ENCODE measurements at places on chromosomes 12 and 14.

DNA sequence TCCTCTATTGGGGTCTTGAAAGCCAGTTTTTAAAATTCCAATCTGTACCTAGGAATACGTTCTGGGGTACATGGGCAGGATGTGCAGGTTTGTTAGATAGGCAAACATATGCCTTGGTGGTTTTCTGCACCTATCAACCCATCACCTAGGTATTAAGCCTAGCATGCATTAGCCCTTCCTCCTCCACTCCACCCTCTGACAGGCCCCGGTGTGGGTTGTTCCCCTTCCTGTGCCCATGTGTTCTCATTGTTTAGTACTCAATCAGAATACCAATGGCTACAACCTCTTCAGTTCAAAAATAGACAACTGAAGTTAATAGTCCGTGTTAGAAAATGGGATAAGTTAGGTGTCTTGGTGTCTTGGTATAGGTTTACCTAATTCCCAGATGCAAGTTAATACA, 3.4 kb downstream of the NTS start:
- no peak for DNase-seq

DNA sequence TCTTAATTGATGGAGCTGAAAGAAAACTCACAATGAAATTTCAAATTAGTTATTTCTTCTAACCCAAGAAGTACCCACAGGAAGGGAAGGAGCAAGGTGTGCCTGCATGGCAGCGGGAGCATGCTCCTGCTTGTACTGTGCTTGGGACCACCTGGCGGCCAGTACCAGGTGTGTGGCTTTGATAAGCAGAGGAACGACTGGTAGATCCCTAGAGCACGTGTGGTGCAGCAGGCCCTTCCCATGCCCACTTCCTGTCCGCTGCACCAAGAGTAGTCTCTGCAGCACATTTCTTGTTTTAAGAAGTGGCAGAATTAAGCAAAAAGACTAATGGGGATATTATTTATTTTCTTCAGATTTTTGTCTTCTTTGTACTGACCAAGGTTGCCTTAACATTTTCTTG, 122.3 kb upstream of the ATF1 start:
- peak; percentile 68 for DNase-seq

DNA sequence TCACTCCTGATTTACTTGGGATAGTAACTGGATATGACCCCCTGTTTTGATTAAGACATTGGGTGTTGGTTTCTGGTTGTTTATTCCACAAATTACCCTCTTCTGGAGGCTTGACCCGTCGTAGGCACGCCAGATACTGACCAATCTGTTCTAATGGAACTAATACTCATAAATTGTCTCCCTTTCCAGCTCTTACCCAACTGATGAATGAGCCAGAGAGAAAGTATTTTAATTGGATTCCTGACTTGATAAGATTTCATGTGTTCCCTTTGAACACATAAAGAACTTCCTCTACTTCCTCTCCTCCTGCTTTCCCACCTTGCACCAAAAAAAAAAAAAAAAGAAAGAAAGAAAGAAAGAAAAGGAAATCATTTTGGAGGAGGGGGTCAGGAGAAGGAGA, 340.9 kb downstream of the PCNX1 start:
- no peak for DNase-seq

- DNase-seq: no peak
Observed at GRCh38 chr12:13087766-13088165, 15.7 kb downstream of the GSG1 start.

DNA sequence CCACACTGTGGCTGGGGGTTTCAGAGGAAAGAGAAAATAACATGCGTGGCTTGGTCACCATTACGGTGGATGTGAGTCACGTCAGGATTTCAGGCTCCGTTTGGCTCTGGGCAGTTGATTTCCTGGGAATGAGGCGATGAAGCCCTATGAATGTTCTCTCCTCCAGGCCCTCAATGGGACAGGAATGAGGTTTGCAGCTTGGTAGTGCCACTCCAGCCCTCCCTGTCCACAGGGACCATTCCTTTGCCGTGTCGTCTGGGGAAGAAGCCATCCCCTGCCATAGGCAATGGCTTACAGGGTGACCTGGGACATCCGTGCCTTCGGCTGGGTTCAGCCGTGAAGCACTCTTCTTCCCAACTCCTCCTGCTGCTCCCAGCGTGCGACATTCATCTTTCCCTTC, 95.0 kb downstream of the FBXL14 start:
- no peak for DNase-seq

- no peak for DNase-seq
Observed at GRCh38 chr12:2958432-2959191, 585 bp upstream of the TEAD4 start.

All from erythroblast (primary cell).